ENCODE measurements at places on chromosomes 12 and 14. TPM values are rescaled to one million over a fixed set of nuclear protein-coding genes. Genes with fewer than 3 reads are reported as not detected.

Gene ANKRD33
- total RNA-seq, result 0.27 TPM

Gene TSPAN19
- 0.66 TPM for total RNA-seq

Gene PTGER2
- 7.2 TPM for total RNA-seq

Gene DBX2
- total RNA-seq, result not detected

Gene PMEL
- total RNA-seq, result 3.6 TPM

Gene NPFF
- total RNA-seq, result not detected

Gene ENDOU
- total RNA-seq, result 0.11 TPM

Gene METTL25
- 11.9 TPM for total RNA-seq

Gene AKAP6
- 7.3 TPM for total RNA-seq

Gene TAS2R30
- total RNA-seq, result 5.4 TPM

- H3K27me3 ChIP-seq, result no peaks in the 10 kb centered on the region
- no peak overlapping the region for H3K27ac ChIP-seq
- H3K36me3 ChIP-seq, result peaks cover 4% of the 10 kb centered on the region
- H3K4me3 ChIP-seq, result no peak overlapping the region
Measured at GRCh38 chr12:87935216-87935615, 94.0 kb downstream of the C12orf50 start.

DNA sequence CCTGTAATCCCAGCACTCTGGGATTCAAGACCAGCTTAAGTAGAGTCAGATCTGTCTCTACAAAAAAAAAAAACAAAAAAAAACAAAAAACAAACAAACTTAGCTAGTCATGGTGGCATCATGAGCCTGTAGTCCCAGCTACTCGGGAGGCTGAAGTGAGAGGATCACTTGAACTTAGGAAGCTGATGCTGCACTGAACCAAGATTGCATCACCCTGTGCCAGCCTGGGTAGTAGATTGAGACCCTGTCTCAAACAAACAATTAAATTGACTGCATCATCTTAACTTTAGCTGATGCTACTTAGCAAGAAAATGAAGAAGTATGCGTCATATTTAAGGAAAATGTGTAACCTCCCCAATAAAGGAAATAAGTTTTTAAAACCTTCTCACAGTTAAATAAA lies 136.6 kb upstream of the ATXN7L3B start:
- DNase-seq, result no peak
- no peaks in the 10 kb centered on the region for H3K36me3 ChIP-seq
- H3K4me1 ChIP-seq, result no peaks in the 10 kb centered on the region
- no peak overlapping the region for H3K27ac ChIP-seq
- H3K27me3 ChIP-seq, result no peaks in the 10 kb centered on the region

DNA sequence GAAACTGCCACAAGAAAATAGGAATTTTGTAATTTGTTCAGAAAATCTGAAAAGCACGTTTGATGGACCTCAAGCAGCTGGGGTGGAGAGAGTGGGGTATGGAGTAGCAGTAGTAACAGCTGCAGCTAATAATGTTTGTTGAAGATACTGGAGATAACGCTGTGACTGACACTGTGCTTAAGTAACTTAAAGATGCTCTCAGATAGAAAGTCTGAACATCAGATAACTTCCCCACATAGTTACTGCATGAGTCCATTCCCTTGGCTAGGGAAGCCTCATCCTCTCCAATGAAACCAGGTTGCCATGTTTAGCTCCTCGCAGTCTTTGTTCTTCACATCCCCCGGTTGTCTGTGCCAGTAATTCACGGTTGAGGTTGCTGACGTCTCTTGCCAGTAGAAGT lies 24.9 kb downstream of the RMST start:
- no peaks in the 10 kb centered on the region for H3K27me3 ChIP-seq
- DNase-seq, result no peak
- H3K4me3 ChIP-seq, result no peak overlapping the region
- peaks cover 17% of the 10 kb centered on the region for H3K4me1 ChIP-seq
- H3K36me3 ChIP-seq, result no peaks in the 10 kb centered on the region
- no peak overlapping the region for H3K27ac ChIP-seq

GRCh38 chr12:4855121-4855924 lies 54.4 kb upstream of the KCNA1 start:
- H3K4me1 ChIP-seq, result peaks cover 19% of the 10 kb centered on the region
- DNase-seq, result peak; percentile 58
- H3K27ac ChIP-seq, result no peak overlapping the region

DNA sequence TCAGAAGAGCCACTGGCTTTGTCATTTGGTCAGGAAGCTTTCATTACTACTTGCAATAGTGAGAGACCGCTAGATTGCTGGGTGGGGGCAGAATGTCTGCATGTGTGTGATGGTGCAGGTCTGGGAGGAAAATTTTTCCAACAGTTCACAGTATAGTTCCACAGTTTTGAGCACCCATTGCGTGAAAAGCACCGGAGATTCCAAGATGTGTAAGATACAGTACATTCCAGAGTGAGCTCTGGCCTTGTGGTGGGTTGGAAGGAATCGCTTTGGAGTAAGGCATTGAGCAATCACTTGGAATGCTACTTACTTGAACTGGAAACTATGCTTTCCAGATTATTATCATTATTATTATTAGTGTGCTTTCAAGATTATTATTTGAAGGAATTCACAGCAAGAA lies 47.6 kb upstream of the FRMD6 start:
- H3K27ac ChIP-seq, result no peak overlapping the region
- no peaks in the 10 kb centered on the region for H3K27me3 ChIP-seq
- no peak overlapping the region for H3K4me3 ChIP-seq
- H3K4me1 ChIP-seq, result peaks cover 38% of the 10 kb centered on the region
- no peak for DNase-seq

GRCh38 chr12:12557733-12558132 lies 4.9 kb downstream of the DUSP16 start:
- H3K4me1 ChIP-seq, result peaks cover 20% of the 10 kb centered on the region
- no peak for DNase-seq
- peaks cover 8% of the 10 kb centered on the region for H3K36me3 ChIP-seq
- H3K4me3 ChIP-seq, result no peak overlapping the region
- no peaks in the 10 kb centered on the region for H3K27me3 ChIP-seq

DNA sequence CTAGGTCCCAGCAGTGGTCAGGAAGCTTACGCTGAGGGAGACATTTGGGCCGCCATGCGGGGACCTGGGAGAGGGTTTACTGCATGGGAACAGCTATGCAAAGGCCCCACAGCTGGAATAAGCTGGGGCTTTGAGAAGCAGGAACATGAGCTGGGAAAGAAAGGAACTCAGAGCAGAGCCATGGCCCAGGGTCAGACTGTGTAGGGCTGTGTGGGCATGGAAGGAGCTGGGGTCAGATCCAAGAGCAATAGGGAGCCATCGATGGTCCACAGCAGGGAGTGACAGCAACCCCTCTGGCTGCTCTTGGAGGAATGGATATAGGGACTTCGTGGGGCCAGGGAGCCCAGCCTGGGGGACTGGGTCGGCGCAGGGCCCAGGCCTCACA lies 151.6 kb downstream of the ADGRD1 start:
- H3K27me3 ChIP-seq, result peaks cover 24% of the 10 kb centered on the region
- no peaks in the 10 kb centered on the region for H3K36me3 ChIP-seq
- no peak overlapping the region for H3K4me3 ChIP-seq
- no peak overlapping the region for H3K27ac ChIP-seq

GRCh38 chr12:28171356-28172060 lies 18.7 kb upstream of the CCDC91 start:
- DNase-seq, result no peak
- H3K27me3 ChIP-seq, result no peaks in the 10 kb centered on the region
- no peak overlapping the region for H3K4me3 ChIP-seq
- H3K36me3 ChIP-seq, result peaks cover 3% of the 10 kb centered on the region
- H3K27ac ChIP-seq, result no peak overlapping the region

DNA sequence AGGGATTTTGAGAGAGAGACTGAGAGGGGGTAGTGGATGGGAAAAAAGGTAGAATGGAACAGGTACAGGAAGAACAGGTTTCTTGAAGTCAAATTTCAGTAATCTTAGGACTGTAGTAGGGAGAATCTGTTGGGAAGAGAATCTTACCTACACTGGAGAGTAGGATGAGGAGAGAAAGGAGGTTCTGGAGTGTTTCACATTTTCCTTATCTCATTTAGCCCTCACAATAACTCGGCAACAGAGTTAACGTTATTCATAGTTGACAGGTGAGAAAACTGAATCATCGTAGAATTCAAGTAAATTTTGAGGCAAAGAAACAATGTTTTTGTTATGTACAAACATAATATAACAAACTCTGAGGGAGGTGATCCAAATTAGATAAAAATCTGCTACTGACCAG lies 17.2 kb upstream of the STRN3 start:
- no peak overlapping the region for H3K4me3 ChIP-seq
- no peak for DNase-seq
- H3K36me3 ChIP-seq, result peaks cover 3% of the 10 kb centered on the region
- peak overlapping the region; percentile 4 for H3K27ac ChIP-seq

DNA sequence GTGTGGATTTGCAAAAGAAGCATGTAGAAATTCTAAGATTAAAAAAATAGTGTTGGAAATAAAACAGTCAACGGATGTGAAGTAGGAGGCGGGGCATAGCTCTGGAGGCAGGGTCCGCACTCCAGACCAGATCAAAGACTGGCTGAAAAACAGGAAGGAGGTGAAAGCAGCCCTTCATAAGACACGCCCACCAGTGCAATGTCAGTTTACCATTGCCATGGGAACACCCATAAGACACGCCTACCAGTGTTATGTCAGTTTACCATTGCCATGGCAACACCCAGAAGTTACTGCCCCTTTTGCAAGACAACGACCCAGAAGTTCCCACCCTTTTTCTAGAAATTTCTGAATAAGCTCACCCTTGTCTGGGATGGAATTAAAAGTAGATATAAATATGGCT lies 87.1 kb downstream of the FZD10 start:
- H3K4me3 ChIP-seq, result no peak overlapping the region
- no peak overlapping the region for H3K27ac ChIP-seq
- no peaks in the 10 kb centered on the region for H3K4me1 ChIP-seq
- peaks cover 30% of the 10 kb centered on the region for H3K27me3 ChIP-seq

DNA sequence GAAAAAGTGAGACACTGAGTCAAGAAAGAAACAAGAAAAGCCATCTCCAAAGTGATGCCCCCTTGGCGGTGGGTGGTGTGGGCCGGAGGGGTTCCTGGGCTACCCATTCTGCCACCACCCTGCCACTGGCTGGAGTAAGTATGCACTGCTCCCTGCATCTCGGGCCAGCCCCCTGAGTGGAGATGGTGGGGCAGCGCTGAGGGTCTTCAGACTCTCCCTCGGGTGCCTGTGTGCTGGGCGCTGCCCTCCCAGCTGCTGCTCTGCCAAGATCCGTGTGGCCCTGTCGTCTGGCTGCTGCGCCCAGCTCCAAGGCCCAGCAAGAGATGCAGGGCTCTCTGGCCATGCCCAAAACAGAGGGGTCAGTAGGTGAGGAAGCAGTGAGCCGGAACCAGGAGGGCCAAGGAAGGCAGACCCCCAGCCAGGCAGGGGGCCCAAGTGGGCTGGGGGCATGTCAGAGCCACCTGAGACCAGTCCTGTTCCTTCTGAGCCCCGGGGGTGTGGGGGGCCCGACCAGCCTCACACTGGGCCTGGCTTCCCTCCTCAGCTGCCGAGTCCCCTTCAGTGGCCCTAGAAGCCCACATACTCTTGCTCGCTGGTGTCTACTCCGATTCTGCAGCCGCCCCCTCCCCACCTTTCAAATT lies 5.2 kb downstream of the GPR132 start:
- no peak overlapping the region for H3K4me3 ChIP-seq
- H3K4me1 ChIP-seq, result peaks cover 29% of the 10 kb centered on the region
- H3K27me3 ChIP-seq, result peaks cover 19% of the 10 kb centered on the region
- no peaks in the 10 kb centered on the region for H3K36me3 ChIP-seq

- no peak overlapping the region for H3K4me3 ChIP-seq
- no peak for DNase-seq
- no peaks in the 10 kb centered on the region for H3K36me3 ChIP-seq
- H3K4me1 ChIP-seq, result peaks cover 10% of the 10 kb centered on the region
- no peak overlapping the region for H3K27ac ChIP-seq
- no peaks in the 10 kb centered on the region for H3K27me3 ChIP-seq
Measured at GRCh38 chr14:84042992-84043391, 1487.0 kb upstream of the FLRT2 start.

- H3K4me3 ChIP-seq, result no peak overlapping the region
- no peak for DNase-seq
- peaks cover 37% of the 10 kb centered on the region for H3K4me1 ChIP-seq
- H3K27ac ChIP-seq, result peak overlapping the region; percentile 78
- no peaks in the 10 kb centered on the region for H3K36me3 ChIP-seq
- H3K27me3 ChIP-seq, result no peaks in the 10 kb centered on the region
Measured at GRCh38 chr12:70661466-70662161, 24.4 kb upstream of the PTPRB start.

GRCh38 chr12:106276032-106276740 lies 26.3 kb upstream of the TCP11L2 start:
- H3K27me3 ChIP-seq, result no peaks in the 10 kb centered on the region
- no peak overlapping the region for H3K4me3 ChIP-seq
- H3K36me3 ChIP-seq, result no peaks in the 10 kb centered on the region
- no peak overlapping the region for H3K27ac ChIP-seq

- peaks cover 3% of the 10 kb centered on the region for H3K36me3 ChIP-seq
- no peaks in the 10 kb centered on the region for H3K27me3 ChIP-seq
- no peak for DNase-seq
- H3K27ac ChIP-seq, result no peak overlapping the region
- H3K4me1 ChIP-seq, result peaks cover 19% of the 10 kb centered on the region
Measured at GRCh38 chr14:100114109-100114765, 45.2 kb downstream of the DEGS2 start.

DNA sequence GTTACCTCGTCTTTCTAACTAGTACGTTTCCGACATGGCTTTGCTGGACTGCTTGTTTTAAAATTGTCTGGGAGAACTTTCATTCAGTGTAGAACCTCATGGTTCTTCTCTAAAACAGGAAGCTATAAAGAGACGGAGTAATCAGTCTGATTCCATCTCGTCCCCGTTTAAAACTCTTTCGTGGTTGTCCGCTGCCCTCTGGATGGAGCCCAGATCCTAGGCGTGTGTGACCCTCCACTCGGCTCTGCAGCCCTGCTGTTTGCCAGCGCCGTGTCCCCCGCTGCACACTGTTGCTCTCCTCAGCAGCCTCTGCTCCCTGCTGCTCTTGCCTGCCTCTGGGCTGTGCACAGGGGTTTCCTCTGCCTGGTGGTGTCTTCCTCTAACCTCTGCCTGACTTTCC lies 50.2 kb downstream of the SLC8B1 start:
- H3K36me3 ChIP-seq, result peaks cover 12% of the 10 kb centered on the region
- no peaks in the 10 kb centered on the region for H3K27me3 ChIP-seq
- no peak for DNase-seq
- no peak overlapping the region for H3K4me3 ChIP-seq
- H3K27ac ChIP-seq, result no peak overlapping the region

GRCh38 chr12:109467978-109468676 lies 9.0 kb downstream of the KCTD10 start:
- peaks cover 16% of the 10 kb centered on the region for H3K36me3 ChIP-seq
- H3K27me3 ChIP-seq, result no peaks in the 10 kb centered on the region
- H3K27ac ChIP-seq, result no peak overlapping the region
- DNase-seq, result no peak

- H3K27ac ChIP-seq, result peak overlapping the region; percentile 67
- no peaks in the 10 kb centered on the region for H3K27me3 ChIP-seq
- peaks cover 71% of the 10 kb centered on the region for H3K4me1 ChIP-seq
- H3K4me3 ChIP-seq, result no peak overlapping the region
- DNase-seq, result no peak
- no peaks in the 10 kb centered on the region for H3K36me3 ChIP-seq
Measured at GRCh38 chr12:43107026-43107775, 444.8 kb downstream of the ADAMTS20 start.

GRCh38 chr14:38500125-38500524 lies 244.2 kb upstream of the CLEC14A start:
- no peaks in the 10 kb centered on the region for H3K4me1 ChIP-seq
- H3K27me3 ChIP-seq, result peaks cover 3% of the 10 kb centered on the region
- no peak overlapping the region for H3K4me3 ChIP-seq
- no peak overlapping the region for H3K27ac ChIP-seq
- no peaks in the 10 kb centered on the region for H3K36me3 ChIP-seq

- peaks cover 20% of the 10 kb centered on the region for H3K36me3 ChIP-seq
- no peak overlapping the region for H3K27ac ChIP-seq
- H3K4me3 ChIP-seq, result no peak overlapping the region
Measured at GRCh38 chr12:58513301-58513834, 406.9 kb downstream of the LRIG3 start.

GRCh38 chr12:53324113-53324778 lies 2.8 kb upstream of the AAAS start:
- H3K4me3 ChIP-seq, result peak overlapping the region; percentile 63
- no peaks in the 10 kb centered on the region for H3K36me3 ChIP-seq
- H3K4me1 ChIP-seq, result peaks cover 27% of the 10 kb centered on the region
